Astrocyte of the spinal cord (primary cell): ENCODE measurements at places on chromosomes 16 and 17.

DNA sequence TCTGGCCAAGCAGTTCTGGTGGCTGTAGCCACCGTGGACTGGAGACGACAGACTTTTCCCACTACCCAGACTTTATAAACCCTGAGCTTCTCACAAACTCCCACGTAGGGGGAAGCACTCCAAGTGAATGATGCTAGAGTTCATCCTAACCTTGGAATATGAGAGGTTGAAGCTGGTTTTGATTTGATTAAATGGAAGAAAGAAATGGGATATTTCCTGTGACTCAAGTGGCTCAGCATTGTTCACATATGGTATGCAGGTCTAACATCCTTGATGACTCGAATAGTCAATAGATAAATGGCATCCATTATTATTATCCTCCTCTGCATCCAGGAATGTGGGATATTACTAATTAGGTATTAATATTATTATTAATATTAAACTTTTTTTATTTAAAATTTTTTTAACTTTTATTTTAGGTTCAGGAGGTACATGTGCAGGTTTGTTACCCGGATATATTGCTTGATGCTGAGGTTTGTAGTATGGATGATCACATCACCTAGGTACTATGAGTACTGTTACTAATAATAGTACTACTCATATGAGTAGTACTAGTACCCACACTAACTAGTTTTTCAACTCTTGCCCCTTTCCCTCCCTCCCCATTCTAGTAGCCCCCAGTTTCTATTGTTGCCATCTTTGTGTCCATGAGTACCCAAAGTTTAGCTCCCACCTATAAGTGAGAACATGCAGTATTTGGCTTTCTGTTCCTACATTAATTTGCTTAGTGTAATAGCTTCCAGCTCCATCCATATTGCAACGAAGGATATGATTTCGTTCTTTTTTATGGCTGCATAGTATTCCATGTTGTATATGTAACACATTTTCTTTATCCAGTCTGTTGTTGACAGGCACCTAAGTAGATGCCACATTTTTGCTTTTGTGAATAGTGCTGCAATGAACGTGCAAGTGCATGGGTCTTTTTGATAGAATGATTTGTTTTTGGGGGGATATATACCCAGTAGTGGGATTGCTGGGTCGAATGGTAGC, 22.9 kb downstream of the PIK3R6 start:
- no peak for DNase-seq

DNA sequence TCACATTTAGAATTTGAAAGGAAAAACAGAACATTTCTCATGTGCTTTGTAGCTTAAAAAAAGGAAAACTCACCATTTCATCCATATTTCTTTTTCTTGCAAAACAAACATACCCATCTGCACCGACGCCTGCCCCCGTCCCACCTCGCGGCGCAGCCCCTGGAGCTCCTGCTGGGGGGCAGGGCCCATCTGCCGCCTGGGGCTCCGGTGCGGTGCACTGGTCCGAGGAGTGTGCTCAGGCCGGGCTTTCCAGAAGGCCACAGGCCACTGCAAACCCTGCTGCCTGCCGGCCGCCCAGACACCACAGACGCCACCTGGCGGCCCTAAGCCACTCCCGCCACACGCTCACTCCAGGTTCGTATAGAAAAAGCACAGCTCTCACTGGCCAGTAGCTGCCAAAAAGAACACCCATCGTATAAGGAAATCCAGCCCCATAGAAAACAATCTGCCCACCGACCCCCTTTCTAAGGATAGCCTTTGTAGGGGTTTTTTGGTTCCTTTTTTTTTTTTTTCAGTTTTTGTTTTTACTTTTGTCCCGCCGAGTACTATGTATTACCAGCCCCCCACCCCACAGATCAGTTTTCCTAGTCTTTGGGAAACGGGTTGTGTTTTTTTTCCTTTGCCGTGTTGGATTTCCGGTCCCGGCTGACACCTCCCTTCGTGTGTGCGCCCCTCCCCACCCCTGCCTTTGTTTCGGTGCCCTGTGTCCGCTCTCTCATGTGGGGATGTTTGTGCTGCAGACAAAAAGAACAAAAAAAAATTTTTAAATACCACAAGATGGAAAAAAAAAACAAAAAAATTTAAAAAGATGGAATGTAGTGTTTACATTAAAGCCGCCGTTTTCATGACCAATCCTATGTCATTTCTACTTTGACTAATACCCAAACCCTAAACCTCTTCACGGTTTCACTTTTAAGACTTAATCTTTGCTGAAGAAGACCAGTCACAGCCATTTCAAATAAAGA, 68.8 kb downstream of the AMFR start:
- DNase-seq: peak; percentile 89

DNA sequence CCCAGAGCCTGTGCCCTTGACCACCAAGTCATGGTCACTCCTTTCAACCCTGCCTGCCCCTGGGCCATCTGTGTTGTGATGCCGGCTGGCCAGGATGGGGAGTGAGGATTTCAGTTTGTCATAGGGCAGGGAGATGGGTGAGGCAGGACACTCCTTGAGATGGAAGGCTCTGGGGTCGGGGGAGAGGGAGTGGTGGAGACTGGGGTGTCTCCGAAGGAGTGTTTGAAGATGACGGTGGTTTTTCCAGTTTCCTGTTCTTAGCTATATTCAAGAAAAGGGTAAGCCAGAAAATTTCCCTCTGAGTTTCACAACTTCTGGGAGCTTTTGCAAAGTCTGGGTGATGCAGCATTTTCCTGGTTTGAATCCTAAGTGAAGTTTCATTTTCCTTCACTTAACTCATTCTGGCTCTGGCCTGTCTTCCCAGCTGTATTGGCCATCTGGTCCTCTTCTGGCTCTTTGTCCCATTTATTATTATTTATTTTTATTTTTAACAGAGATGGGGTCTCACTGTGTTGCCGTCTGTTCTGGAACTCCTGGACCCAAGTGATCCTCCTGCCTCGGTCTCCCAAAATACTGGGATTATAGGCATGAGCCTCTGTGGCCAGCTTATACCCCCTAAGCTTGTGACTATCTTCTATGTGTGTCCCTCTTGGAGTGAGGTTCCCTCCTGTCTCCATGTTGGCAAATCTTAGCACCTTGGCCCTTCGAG, 27.7 kb downstream of the ABCC1 start:
- DNase-seq: no peak

DNA sequence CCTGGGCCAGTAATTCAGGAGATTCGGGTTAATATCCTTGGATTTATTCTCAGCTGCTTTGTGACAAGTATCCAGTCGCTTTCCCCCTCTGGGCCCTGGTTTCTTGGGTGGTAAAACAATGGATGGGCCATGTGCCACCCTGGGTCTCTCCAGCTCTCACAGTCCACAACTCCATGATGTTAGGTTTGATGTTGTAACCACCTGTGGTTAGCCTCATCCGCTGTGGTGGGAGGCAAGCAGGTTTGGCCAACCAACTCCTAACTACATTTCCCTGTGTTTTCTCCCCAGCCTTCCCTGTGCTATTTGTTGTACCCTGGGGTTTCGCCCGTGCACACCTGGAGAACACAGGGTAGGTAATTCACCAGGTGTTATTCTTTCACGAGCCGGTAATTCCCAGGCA, 35.1 kb downstream of the GLP2R start:
- DNase-seq: no peak

DNA sequence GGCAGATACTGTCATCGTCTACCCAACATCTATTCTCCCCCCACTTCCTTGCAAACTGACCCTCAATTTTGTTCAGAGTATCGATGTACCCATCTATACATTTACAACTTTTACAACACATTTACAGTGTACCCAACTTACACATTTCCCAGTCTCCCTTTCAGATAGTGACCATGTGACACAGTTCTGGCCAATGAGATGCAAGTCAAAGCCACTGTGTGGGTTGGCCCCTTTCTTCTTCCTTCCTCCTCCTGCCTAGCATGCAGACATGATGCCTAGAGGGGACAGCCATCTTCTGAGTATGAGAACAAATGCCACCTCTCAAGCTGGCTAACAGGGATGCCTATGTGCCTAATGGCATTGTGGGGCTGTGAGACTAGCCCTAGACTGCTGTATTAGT, 11.3 kb upstream of the NFAT5 start:
- DNase-seq: no peak

DNA sequence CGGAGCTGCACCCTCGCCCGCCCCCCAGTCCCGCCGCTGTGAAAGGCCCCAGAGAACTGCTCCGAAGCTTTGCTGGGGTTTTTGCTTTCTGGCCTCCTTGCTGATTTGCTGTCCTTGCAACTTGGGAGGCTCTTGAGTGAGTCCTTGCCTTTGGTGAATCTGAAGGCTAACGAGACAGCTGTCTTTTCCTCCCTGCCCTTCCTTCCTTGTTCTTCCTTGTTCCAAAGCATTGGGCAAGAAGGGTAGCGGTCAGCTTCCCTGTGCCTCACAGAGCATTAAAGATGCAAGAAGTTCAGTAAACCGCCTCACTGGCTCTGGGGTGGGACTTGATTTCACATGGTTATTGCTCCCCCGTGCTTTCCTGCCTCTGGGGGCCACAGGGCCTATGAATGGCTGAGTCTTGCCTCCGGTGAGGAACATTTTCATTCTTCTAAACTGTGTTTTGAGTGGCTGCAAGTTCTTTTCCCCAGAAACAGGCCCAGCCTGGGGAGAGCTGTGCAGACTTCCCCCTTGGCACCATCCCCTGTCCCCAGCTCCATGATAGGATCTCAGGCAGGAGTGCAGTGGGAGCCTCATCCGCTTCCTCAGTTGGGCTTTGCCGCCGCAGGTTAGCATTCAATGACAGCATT, 1.4 kb downstream of the YPEL2 start:
- DNase-seq: no peak

- DNase-seq: no peak
Observed at GRCh38 chr16:79862601-79863000, 262.1 kb upstream of the MAF start.

GRCh38 chr17:76182016-76182764, 41.1 kb upstream of the FOXJ1 start:
- DNase-seq: peak; percentile 86

DNA sequence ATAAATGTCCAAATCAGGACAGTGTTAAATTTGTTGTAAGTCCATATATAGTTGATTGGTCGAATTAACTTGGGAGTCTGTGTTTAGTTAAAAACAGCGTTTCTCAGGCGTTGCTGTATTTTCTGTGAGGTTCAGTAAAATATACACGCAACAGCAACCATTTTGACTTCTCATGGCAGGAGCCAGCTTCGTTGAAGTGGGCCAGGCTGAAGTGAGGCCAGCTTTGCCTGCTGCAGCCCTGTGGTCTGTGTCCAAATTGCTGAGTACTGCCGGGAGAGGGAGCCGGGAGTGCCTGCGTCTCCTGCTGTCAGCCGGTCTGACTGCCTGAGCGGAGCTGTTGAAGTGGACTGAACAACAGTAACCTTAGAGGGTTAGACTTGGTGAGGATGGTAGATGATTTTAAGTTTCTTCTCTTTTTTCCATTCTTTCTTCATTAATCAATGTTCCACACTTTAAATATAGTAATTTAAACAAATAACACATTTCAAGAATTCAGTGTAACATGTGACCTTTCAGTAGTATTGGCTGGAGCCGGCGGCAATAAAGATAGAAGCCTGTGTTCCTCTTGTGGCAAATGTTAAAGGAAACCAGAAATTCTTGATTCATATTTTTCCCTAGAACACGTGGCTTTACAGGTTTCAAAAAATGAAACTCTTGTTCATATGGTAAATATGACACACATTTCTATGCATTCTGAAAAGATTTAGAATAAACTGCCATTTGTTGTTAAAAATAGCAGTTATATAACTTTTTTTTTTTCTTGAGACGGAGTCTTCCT, 37.0 kb upstream of the ZNF750 start:
- peak; percentile 76 for DNase-seq

DNA sequence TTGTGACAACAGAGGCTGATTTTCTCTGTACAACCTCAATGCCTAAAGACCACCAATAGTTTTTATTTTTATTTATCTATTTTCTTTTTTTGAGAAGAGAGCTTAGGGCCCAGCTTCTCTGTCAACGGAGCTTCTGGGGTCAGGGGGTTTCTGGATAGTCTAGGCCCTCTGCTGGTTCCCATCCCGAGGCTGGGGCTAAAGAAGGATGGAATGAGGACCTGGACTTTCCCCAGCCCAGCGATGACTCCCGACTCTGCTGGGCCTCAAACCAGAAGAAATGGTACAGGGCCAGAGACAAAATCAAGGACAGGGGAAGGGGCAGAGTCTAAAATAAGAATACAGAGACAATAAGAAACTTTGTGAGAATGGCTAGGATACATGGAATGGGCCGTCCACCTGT, 5.7 kb upstream of the TSPOAP1 start:
- DNase-seq: no peak

GRCh38 chr17:8420041-8420934, 15.4 kb upstream of the NDEL1 start:
- peak; percentile 65 for DNase-seq

DNA sequence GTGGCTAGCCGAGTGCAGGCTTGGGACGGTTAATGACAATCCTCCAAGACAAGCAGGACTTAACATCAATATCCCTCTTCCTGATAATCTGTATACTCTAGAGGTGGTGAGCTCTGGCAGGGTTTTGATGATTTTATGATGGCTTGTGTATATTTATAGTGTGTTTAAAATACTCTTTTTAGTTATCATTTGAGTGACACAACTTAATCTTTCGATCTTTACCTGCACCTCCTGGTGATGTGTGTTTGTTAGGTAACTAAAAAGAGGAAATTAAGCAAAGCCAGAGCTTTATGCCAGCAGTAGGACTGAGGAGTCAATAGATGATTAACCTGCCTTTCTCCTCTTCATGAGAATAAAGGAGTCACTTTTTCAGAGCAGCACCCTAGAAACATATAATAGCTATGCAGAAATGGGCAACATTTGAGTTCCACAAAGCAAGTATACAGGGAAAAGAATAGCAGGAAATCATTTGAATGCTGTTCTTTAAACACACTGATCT, 210.5 kb downstream of the IRX3 start:
- no peak for DNase-seq

- DNase-seq: no peak
Observed at GRCh38 chr17:38605841-38606645, at the start of gene SRCIN1. Gene SRCIN1, minus strand, starts transcription at chr17:38605952. Its CDS starts 247 bp downstream, at chr17:38605705.

GRCh38 chr16:70738083-70738977, 52.5 kb upstream of the MTSS2 start:
- DNase-seq: peak; percentile 71

DNA sequence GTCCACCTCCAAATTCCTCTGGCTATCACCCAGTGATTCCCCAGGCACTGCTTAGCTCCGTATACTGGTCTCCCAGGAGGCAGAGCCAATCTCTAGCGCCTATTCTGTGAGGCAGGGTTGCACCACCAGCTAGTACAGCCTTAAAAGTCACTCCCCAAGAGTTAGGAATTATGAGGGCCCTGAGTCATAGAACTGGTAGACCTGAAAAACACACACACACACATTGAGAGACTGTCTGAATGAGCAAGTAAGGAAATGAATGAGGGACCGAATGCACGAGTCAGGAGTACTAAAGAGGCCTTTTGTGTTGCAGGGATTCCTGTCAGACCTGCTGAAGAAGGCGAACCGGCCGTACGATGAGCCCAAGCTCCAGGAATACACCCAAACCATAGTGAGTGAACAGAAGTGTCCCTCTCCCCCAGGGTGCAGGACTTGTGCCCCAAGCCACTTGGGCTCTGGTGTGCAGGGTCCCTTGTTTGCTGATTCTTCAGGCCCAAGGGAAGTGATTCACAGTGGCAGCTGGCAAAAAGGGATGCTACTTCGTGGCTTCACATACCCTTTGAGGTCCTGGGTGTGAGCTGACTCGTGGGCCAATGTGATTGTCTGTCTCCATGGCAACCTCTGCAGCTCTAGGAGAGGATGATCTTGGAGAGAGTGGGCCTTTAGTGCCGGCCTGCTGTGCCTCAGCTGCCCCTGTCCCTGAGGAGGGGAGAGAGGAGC, 24.7 kb downstream of the CALB2 start:
- DNase-seq: no peak

GRCh38 chr16:13919330-13919682, 648 bp upstream of the ERCC4 start:
- DNase-seq: peak; percentile 55
